T follicular helper cell (primary cell): ENCODE measurements at places on chromosomes 7 and 10.

DNA sequence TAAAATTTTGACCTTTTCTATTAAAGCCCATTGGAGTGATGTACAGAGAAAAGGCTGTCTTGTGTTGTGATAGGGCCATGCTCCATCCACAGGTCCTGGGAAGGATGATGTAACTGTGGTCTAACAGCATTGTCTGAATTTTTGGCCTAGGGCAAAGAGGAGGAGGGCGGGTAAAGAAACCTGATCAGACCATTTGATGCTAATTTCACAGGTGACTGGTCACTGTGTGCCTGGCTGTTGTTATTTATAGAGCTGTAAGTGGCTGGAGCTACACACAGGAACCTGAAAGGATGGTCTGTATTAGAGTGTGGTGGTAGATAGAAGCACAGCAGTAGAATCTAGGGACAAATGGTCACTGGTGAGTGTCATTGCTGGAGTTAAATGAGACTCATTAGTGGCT, 182.1 kb downstream of the AUTS2 start:
- no peak for DNase-seq

- no peak for DNase-seq
Observed at GRCh38 chr10:102280397-102281101, 35.2 kb downstream of the GBF1 start.

DNA sequence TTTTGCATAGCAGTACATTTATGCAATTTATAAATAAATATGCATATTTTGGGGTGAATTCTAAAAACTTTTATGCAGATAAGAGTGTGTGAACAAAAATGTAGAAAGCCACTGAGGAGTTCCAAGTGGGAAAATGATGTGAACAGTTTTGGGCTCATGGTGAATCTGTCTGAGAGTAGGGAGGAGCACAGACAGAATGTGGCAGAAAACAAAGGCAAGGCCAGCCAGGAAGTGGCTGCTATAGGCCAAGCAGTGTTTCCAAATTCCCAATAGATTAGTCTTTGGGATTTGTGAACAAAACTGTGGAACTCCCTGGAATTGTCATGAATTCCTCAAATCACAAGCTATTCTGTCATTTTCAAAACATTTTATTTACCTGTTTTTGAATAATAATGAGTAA, 73.6 kb upstream of the AMPH start:
- no peak for DNase-seq

DNA sequence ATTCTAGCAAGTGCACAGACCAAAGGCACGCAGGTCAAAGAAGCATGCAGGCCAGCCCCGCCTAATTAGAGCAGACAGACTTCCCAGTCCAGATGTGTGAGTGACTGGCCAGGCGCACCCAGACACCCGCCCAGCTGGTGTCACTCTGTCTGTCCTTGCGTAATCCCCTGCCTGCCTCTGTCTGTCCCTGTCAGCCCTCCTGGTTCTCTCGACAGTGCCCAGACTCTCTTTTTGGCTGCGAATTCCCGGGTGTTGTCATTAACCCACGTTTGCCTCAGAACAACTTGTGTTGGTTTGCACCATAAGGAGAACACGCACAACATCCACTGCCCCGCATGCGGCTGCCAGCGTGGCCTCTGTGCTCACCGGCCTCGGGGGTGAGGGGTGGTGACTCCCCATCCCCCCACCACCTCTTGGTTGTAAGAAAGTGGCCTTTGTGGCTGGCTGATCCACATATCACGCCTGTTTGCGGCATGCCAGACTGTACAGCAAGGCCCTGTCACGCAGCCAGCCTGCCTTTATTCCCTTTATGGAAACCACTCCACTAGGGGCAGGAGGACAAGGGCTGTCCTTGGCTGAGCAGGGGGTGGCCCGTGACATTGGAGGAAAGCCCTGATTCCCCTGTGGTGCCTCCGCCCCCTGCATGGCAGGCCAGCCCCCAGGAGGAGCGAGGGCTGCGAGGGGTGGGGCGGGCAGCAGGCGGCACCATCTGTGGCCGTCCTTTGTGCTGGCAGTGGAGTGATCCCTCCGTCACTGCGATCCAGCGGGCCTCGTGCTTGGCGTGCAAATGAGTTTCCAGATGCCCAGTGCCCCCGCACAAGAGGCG, 72.8 kb upstream of the PPIF start:
- no peak for DNase-seq

DNA sequence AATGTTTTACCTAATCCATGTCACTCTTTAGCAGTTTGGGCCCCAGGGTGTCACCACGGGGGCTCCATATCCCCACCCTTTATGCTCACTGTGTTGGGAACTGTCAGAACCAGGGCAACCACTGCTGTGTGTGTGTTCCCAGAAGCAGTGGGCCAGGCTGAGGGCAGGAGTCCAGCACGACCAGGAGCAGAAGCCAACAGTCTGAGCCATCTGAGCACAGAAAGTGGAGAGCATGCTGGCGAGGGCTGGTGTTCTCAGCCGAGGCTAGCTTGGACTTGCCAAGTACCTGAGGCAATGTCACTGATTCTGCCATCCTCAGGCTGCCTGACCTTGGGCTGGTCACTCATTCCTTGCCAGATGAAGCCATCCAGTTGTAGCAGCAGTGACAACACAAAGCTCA, 285.0 kb downstream of the BMPER start:
- no peak for DNase-seq

DNA sequence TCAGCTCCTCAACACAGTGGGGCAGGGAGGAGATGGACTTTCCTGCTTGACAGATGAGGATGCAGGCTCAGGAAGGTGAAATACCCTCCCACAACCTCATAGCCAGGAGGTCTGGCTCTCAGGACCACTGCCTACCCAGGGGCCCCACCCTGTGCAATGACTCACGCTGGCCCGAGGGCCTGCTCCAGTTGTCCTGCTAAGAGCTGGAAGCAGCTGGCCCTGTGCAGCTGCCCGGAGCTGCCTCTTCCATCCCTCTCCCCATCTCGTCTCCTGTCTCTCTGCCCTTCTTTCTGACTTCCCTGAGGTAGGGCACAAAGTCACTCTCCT, 123.9 kb downstream of the ZMIZ1 start:
- no peak for DNase-seq

GRCh38 chr7:97027427-97028234, 3.0 kb upstream of the DLX5 start:
- peak; percentile 55 for DNase-seq

- DNase-seq = no peak
Observed at GRCh38 chr10:24206926-24207325, 2.0 kb upstream of the KIAA1217 start.

GRCh38 chr10:119409906-119410305, 132.6 kb downstream of the RGS10 start:
- DNase-seq = no peak
